NCI-H1048 (cell line): ENCODE measurements at places on chromosomes 12 and 14.

DNA sequence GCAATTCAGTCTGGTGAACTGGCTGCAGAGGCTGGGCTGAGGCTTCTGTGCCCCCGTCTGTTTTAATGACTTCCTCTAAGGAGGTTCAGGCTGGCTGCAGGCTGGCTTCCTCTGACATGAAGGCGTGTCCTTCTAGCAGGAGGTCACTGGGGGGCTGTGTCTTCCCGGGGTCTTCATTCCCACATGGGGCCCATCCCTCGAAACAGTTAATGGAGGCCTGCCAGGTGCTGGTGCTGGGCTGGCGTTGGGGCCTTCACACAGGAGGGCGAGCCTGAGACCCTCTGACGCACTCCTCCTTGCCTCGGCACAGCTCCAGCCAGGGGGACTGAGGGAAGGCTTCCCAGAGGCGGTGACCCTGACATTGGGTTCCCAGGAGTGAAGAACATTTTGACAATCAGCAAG, 57.7 kb upstream of the DLK1 start:
- no peak for DNase-seq

GRCh38 chr12:117027251-117028086, 71.7 kb downstream of the TESC start:
- DNase-seq, result no peak

DNA sequence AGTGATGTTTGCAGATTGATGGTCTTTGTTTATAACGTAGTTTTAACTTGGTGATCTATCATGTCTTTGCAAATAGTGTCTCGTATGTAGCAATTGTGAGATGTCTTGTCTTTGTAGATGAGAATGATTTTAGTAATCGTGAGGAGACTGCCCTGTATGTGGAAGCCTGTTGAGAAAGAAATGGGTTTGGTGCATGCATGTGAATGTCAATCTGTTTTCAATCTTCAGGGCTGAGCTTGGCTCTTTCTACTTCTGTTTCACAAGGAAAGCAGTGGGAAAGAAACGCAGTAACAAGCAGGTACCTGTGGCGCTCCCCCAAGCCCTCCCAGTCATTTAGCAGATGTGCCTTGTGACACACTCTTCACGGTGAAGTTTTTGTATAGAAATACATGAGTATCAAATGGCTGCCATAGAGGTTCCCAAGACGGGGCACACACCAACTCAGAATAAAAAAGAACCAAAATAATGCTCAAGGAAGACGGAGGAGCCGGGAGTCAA, 342.8 kb upstream of the DDHD1 start:
- no peak for DNase-seq

DNA sequence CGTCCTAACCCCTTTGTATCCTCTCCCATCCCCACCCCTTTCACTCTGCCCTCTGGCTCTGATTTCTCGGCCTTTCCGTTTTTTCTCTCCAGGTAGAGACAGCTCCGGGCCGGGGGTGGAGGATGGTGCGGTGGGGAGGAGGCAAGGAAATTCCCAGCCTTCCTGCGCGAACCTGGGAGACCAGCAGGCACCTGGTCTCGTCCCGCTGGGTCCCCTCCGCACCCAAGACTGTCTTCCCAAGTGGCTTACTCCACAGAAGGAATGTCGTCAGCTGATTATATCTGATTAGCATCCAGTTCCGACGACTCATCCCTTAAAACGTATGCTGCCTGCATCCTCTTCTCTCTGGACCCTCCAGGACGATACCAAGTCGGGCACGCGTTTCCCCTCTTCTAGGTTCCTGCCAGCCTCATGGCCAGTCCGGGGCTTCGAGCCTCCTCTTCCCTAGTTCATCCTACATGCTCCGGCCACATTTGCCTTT, 42.2 kb upstream of the CAPRIN2 start:
- no peak for DNase-seq

- no peak for DNase-seq
Observed at GRCh38 chr14:66087231-66087630, 398.9 kb upstream of the CCDC196 start.
